ENCODE measurements at places on chromosomes 16 and 17.

DNA sequence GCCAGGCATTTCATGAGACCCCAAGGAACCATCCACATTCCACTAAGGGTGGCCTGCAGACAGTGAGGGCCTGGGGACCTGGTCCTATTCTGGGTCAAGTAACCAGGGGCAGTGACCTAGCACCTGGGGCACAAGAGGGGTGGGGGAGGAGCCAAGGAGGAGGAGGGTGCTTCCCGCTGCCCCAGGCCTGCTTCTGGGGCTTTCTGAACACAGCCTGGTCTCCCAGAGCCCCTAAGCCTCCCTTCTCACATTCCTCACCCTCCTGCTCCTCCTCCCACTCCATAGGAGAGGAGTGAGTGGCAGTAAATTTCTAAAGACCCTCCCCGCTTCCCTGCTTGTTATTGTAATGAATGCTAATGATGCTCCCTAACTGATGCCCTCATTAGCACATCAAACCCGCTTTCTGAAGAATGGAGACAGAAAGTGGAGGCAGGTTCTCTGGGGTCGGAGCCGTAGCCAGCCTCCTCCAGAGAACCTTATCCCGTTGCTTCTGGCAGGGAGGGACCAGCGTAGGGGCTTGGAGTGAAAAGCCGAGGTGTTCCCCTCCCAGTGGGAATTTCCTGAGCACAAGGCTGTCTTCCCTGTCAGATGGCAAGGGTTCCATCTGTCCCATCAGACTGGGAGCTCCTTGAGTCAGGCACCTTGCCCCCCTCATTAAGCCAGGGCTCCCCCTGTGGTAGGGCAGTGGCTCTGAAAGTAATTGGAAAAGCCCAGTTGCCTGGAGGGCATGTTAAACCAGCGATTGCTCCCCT is 3.7 kb upstream of the SRCIN1 start:
- DNase-seq: no peak

DNA sequence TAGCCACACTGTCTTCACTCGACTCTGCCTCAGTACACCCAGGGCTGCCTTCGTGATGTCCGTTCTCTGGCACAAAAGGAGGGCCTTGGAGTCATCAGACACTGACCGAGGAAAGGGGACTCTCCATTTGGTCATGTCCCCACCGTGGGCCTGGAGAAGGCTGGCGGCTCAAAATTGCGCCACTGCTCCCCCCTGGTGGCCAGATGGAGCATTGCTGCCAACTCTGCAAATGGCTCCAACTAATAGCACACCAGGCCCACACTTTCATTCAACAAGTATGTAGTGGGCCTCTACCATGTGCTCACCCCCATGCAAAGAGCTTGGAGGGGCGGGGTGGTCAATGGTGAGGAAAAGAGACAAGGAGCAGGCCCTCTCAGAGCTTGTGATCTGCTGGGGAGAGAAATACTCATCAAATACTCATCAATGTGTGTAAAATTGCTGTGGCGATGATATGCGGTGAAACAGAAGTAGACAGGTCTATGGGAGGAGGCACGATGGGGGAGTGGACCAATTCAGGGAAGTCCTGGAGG is 5.2 kb upstream of the GRIN2C start:
- DNase-seq: peak; percentile 76

- DNase-seq: no peak
These were observed 74.1 kb downstream of the NT5M start for GRCh38 chr17:17377071-17377967.

DNA sequence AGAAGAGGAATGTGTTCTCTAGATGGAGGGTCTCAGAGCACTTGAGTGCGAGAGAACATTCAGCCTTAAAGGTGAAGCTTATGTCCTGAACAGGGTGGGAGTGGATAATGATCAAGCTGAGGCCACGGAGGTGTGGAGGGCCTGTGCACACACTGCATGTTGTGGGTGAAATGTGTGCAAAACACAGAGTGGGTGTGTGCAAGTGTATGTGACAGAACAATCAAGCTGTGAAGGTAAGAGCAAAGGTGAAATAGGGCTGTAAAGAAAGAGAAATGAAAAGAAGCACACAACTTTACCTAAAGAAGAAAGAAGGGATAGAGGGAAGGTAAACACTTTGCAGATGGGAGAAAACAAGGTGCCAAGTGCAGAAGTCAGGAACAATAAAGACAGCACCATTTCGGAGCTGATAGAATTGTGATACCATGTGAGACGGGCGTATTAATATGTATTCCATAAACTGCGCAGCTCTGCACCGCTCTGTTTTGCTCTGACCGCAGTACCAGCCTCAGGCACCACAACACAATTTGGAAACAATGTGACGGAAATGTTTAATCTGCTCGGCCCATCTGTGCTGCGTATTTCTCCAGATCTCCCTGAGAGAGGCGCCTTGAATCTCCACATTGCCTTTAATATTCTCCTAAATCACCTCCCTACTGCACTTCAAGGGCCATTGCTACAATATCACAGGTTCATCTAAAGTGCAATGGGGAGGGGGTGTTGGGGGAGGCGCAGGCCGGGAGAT is 40.6 kb downstream of the SNX11 start:
- DNase-seq: no peak

DNA sequence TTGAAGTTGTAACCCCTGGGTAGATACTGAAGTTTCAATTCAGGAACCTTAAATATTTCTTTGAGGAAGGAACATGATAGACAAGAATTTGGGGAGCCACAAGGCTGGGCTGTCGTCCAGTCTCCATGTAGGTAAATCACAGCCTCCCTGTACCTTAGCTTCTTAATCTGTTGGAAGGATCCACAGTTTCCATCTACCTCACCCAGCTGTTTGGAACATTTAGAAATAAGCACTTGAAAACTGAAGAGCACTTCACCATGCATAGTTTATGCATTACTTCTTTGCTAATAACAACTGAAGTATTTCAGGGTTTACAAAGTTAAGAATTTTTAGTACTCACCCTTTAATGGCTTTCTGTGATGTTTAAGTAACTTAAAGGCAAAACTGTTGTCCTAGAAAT is 17.2 kb downstream of the TXNDC11 start:
- no peak for DNase-seq

DNA sequence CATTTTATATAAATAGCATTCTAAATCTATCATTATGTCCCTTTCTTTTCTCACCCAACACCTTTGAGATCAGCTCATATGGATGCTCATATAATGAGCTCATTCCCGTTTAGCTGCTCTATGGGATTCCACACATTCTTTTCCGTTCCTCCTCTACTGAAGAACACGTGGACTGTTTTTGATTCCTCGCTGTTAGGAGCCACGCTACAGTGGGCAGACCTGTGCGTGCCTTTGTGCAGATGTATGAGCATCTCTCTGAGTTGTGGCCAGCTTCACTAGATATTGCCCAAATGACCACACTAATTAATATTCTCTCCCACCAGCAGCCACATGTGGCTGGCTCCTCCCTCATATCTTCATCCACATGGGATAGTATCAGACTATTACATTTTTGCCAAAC is 6.0 kb upstream of the TNFRSF13B start:
- DNase-seq: no peak

- DNase-seq: no peak
These were observed 27.6 kb upstream of the DLX3 start for GRCh38 chr17:50022463-50023130.

DNA sequence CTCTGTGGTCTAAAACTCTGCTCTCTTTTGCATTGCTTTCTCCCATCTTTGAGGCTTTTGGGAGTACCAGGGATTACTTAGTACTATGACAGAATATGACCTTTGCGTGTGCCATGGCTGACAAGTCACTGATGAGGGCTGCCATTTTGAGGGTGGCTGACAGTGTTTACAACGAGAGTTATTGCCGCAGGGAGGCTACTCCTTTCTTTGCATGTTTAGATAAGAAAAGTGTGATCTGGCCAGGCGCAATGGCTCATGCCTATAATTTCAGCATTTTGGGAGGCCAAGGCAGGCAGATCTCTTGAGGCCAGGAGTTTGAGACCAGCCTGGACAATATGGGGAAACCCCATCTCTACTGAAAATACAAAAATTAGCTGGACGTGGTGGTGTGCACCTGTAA is 77.5 kb downstream of the GSG1L start:
- DNase-seq: no peak

GRCh38 chr17:77285594-77286390 is 145.0 kb downstream of the SEC14L1 start:
- DNase-seq: no peak

- DNase-seq: no peak
These were observed 78.1 kb upstream of the DHX40 start for GRCh38 chr17:59487161-59487873.

DNA sequence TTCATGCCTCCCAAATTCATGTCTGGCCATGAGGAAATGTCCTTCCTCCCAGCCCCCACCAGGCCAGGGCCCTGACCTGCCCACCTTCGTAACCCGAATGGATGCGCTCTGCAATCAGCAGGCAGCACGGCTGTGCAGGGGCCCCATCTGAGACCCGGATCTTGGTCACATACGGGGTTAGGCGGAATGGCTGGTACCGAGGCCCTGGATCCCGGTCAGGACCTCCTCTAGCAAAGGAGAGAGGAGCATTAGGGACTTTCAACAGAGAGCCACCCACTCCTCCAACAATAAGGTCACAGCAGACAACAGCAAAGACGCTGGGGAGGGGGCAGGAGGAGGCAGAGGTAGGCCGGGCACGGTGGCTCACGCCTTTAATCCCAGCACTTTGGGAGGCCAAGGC is 3.6 kb downstream of the PER1 start:
- DNase-seq: no peak

DNA sequence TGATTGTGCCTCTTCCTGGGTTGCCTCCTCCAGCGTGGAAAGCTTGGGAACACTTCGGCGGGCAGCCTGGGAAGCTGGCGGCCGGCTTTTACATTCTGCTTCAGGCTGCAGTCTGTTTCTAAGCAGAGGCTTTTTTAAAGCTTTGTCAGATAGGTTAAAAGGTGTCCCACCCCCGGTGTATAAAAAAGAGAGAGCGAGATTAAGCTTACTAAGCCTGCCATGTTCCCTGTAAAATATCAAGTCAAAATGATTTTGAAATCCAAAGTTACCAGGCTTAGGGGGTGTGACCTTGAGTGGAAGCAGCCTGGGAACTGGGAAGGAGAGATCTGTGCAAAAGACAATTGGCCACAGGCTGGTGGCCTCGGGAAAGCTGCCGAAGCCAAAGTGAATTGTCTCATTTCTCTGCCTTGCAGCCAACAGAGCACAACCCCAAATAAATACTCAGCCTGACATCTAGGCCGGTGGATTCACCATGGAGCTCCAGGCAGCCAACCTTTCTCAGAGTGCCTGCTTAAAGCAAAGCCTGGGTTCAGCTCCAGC is 254.5 kb downstream of the FTO start:
- no peak for DNase-seq

DNA sequence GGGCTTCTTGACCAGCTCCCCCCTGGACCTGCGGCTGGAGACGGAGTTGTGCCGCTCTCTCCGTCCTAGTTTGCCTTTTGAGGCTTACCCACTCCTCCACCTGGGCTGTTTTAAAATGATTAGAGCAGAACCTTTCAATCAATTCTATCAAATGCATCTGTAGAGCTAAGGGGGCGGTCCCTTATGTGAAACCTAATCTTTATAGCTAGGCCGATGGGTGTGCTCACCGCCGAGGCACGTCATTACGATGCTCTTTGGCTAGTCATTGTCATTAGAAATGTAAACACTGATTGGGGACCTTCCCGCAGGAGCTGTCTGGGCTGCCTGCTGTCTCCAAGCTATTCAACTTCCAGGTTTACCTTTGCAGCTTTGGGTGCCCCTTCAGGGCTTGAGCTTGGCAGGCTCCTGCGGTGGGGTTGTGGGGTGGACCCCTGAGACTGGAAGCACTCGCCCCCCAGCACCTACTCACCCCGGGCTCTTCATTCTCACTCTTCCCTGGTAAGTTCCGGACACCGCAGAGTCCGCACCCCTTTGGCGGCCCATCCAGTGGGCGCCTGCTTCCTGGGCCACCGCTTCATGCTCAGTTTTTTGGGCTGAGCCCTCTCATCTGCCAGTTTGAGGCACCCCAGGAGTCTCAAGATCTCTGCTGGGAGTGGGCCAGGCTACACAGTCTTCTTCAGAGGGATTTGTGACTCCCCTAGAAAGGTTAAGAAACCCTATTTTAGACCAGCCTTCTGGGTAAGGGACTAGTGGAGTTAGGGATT is 20.9 kb upstream of the IL17C start:
- no peak for DNase-seq

DNA sequence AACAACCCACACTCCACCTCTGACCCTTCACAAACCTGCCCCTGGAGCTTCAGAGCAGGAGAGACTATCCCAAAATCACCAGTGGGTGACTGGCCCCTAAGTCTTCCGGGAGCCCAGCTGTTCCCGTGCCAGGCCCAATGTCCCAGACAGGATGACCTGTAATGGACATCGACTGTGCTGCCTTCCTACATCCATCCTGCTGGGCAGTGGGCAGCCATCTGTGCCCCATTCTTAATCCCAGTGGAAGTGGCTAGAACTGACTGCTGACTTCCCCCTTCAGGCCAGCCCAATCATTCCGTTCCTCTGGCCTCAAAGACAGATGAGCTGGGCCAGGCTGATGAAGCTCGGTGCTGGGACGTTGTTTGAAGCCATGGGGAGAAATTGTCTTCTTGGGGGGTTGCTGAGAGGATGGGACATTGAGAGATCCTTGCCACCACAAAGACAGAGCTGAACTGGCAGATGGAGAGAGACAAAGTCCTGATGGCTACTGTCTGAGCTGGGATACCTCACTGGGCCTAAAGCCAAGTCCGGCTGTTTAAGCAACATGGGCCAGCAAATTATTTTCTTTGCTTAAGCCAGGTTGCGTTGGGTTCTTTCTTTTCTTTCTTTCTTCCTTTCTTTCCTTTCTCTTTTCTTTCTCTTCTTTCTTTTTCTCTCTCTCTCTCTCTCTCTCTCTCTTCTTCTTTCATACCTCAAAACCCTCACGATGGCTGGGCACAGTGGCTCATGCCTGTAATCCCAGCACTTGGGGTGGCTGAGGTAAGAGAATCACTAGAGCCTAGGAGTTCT is 17.9 kb upstream of the ALOX15B start:
- DNase-seq: no peak

DNA sequence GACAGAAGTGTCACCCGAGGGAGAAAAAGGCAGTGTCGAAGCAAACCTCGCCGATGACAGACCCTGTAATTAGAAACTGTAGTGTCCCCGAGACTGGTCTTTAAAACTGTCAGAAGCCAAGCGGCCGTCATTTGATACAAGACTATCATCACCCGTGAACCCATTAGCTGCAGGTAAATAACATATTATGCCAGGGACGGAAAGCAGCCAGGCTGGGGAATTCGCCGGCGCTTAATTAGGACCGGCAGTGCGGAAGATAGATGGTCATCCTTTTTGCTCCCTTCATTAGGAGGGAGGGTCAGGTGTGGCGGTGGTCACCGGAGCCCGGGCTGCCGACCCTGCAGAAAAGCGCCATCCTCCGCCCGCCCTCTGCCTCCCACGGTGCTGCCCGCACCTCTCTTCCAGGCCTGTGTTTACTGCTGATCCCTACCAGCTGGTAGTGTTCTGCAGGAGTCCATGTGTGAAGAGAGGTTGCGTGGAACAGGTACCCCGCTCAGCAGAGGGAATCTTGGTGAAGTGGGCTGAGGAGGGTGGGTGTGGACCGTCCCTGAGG is 109.4 kb upstream of the GSE1 start:
- no peak for DNase-seq

GRCh38 chr16:8554881-8555280 is 35.4 kb downstream of the TMEM114 start:
- DNase-seq: no peak

DNA sequence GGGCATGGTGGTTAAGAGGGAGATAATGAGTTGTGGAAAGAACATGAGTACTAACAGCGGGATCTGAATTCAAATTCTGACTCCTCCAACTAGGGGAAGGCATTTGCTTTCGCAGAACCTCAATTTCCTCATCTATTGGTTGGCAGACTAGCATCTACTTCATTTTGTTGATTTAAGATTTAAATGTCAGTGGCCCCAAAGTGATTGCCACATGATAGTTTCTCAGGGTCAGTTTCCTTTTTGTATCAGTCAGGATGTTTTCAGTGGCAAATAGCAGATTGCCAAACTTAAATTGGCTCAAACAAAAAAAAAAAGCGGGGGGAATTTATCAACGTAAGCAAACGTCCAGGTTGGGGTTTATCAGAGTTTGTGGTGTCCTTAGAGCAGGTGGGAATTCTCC is 25.1 kb upstream of the NOS2 start:
- no peak for DNase-seq

Measured in activated CD4-positive, alpha-beta T cell treated with anti-CD3 and anti-CD28 coated beads, Interleukin-10, Interleukin-2, amounts not matched to agents 100 ng/mL and 50 ng/mL, durations not matched to agents 16 hours and 8 hours (primary cell).